ENCODE measurements at places on chromosomes 5 and 9.

- no peak for DNase-seq
Measured at GRCh38 chr5:51566953-51567352, 183.7 kb downstream of the ISL1 start.

DNA sequence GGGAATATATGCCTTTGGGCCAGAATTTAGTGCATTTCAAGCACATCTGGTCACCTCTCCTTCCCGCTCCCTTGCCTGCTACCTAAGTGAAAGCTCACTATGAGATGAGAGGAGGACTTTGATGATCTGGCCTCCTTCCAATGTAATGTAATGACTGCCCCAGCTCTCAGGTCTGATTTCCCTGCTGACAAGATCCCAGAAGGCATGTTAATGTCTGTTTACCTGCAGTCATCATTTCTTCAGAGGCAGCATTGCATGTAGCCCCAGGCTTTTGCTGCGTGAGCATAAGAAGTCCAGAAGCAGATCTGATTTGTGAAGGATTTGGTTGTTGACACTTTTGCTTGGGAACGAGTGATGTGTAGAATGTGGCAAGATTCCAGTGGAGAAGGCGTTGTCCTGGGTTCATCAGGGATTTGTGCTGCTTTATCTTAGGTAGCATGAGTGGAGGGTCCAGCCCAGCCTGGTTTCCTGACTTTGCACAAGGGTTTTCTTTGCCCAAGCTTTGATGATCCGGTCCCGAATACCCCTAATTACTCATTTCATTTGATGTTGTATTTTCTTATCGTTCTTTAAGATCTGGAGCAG, 192.7 kb downstream of the GOLPH3 start:
- no peak for DNase-seq

DNA sequence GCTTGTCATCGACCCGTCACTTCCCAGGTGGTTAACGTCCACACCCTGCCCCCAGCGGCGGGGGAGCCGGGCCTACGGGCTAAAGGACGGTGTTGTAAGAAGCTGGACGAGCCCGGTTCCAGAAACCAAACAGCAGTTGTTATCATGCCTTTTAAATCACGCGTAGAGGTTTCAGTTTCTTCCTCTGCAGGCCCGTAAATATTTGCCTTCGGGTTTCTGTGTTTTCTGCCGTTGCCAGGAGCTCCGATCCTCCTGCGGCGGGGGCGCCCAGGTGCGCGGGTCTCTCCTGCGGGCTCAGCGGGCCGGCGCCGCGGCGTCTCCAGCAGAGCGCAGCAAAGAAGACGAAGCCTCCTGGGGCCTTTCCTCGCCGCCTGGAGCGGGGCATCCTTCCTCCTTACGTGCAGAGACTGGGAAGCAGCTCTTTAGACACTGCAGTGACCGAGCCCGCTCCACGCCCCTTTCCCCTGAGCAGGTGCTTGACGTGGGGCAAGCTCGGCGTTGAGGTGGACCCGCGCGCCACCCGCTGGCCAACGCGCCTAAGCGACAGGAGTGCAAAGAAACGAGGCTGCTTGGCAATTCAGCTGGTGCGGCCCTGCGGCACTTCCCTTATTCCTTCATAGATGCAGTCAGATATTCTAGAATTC, 21.8 kb upstream of the TTC1 start:
- peak; percentile 83 for DNase-seq

GRCh38 chr5:126053630-126054029, 369.6 kb upstream of the GRAMD2B start:
- DNase-seq = no peak

DNA sequence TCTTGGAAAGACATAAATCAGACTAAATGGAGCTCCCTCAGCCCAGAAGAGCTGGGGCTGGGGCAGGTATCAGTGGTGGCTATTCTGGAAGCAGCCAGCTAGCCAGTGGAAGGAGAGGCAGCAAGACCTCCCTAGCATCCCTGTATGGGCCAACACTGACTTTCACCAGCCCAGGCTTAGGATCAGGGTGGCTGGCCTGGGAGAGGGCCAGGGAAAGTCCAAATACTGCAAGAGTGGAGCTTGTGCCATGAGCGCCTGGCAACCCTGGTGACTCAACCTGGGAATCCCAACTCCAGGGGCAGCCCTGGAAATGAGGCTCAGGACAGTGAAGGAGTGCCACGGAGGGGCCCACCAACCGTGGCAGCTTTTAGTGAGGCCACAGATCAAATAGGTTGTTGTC, 7.6 kb upstream of the IRF1 start:
- DNase-seq = no peak

DNA sequence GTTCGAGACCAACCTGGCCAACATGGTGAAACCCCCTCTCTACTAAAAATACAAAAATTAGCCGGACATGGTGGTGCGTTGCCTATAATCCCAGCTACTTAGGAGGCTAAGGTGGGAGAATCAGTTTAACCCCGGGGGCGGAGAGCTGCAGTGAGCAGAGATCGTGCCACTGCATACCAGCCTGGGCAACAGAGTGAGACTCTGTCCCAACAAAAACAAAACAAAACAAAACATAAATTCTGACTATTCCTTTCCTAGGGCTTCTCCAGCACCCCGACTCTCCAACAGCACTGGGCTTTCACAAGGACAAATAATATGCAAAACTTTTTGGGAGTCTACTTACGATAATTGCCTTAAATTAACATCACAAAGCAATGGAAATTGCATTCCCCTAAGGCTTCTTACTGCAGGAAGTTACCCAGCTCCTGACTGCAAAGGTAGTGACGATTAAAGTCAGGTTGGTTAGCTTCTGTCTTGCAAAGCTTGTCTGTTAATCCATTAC, 15.9 kb upstream of the CDKN2AIPNL start:
- no peak for DNase-seq

GRCh38 chr9:89466451-89467277, 31.2 kb downstream of the SEMA4D start:
- no peak for DNase-seq

GRCh38 chr9:107635803-107636174, 146.2 kb upstream of the KLF4 start:
- DNase-seq = no peak

DNA sequence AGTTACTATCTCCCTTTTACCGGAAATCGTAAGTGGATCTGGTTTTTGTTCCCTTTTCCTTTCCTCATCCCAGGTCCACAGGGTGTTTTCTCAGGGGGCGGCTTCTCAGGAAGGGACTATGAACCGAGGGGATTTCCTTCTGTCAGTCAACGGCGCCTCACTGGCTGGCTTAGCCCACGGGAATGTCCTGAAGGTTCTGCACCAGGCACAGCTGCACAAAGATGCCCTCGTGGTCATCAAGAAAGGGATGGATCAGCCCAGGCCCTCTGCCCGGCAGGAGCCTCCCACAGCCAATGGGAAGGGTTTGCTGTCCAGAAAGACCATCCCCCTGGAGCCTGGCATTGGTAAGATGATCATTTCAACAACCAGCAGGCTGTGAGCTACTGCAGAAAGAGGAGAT, 75.8 kb downstream of the GOLPH3 start:
- DNase-seq = no peak

DNA sequence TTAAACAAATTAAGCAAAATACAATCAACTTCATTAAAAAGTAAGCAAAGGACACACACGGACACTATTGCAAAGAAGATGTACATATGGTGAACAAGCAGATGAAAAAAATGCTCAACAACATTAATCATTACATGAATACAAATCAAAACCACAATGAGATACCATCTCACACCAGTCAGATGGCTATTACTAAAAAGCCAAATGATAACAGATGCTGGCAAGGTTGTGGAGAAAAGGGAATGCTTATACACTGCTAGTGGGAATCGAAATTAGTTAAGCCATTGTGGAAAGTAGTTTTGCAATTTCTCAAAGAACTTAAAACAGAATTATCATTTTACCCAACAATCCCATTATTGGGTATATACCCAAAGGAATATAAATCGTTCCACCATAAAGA, 636.2 kb upstream of the ST8SIA4 start:
- DNase-seq = no peak

GRCh38 chr5:107476783-107477182, 194.0 kb downstream of the EFNA5 start:
- DNase-seq = no peak

Data from nephron progenitor cell (in vitro differentiated cells).